ENCODE measurements at places on chromosomes 5 and 9. TPM values are rescaled to one million over a fixed set of nuclear protein-coding genes. Genes with fewer than 3 reads are reported as not detected.
A peak's percentile ranks its signal among the peaks of the same experiment; 100 is the strongest.

- peak; percentile 49 for DNase-seq
Observed at GRCh38 chr9:137176302-137177182, 4.7 kb upstream of the TMEM210 start.

DNA sequence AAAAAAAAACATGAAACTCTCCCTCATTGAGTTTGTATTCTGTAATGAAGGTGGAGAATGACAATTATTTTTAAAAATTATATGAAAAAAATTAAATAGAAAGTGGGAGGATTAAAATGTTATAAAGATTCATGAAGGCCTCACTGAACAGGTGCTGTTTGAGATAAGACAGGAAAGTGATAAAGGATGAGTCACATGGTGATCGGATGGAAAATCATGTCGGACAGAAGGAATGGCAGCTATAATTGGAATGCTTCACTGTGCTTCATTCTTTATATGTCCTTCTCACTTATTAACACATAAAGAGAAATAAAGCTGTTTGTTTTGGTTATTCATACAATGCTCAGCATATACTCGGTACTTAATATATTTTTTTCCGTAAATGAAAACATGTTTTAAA, 464.5 kb upstream of the RGMB start:
- DNase-seq = no peak

The ASB6 gene
- 8.2 TPM for total RNA-seq

The MARVELD2 gene
- 15.4 TPM for total RNA-seq

DNA sequence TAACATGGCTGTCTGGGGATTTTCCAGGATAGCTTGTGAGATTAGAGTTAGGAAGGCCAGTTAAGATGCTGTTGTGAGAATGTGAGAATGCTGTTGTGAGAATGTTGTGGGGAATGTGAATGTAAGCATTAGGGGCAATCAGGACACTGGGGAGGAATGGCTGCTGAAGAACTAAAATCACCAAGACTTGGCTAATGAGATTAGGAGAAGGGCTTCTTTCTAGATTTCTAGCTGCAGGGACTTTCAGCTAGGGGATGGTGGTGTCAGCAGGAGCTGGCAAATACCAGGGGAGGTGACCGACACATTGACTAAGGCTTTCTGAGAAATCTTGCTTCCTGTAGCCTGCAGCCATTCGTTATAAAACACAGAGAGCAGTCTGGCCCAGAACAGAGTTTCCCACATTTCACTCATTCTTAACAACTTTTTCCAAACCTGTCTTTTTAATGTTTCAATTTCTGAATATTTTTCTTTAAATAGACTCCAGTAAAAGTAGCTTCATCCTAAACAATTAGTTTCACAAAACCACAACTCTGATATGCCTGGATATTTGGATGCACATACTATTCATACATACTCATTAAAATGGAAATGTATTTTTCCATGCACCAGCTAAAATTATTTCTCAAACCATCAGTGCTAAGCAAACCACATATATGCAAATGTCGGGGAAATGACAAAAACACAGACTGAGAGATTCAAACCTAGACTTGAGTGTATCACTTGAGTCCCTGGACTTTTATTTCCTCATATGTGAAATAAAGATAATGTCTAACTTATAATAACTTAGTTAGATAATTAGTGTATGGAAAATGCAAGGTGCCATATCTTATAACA, 89.3 kb upstream of the TNC start:
- DNase-seq = no peak

DNA sequence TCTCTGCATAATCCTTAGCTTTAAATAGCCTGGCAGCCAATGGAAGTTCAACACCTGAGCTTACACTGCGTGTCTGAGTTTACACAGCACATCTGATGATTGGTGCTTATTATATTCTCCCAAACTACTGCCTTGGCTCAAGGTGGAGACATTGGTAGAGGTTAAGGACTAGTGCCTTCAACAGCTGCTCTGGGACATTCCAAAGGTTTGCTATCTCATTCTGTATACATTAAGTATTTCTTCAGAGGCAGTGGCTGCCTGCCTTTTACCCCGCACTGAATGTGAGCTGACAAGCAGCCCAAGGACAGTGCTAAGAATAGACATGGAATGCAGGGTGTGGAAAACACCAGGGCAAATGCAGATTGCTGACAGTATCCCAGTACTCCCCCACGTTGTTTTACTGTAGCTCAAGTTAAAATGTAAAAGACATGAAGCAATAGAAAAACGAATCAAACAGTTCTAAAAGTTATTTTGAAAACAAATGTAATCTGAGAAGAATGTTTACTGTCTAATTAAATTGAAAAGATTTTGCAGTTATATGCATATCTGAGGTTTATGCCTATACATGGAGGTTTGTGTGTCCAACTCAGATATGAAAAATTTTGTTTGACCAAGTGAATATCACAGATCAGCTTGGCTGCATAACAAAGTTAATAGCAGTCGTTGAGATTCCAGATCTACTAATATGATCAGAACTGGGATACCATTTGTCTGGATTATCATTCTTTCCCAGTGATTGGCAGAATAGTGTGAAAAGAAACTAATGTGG, 1.8 kb downstream of the HSPB3 start:
- DNase-seq = peak; percentile 6

DNA sequence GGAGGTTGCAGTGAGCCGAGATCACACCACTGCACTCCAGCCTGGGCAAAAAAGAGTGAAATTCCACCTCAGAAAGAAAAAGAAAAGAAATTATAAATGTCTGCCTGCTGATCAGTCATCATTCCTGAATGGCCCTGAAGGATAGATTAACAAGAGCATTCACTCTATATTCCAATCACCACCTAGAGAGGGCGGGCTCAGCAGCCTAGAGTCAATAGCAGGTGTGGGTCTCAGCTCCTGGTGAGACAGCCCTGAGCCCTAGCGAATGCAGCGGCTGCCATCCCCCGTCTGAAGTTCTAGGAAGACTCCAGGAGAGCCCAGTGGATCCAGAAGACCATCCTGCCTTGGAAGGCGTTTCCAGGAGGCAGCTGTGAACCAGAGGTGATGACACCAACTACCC, 12.0 kb downstream of the FBP1 start:
- DNase-seq = no peak

GRCh38 chr9:89601306-89601705, 3.5 kb upstream of the GADD45G start:
- no peak for DNase-seq

GRCh38 chr9:134176599-134176968, 12.2 kb upstream of the RNU6ATAC start:
- DNase-seq = no peak

The ALDH1B1 gene
- 159 TPM for total RNA-seq

The ACOT12 gene
- not detected for total RNA-seq

- DNase-seq = no peak
Observed at GRCh38 chr5:154262342-154262741, 71.8 kb downstream of the GALNT10 start.

DNA sequence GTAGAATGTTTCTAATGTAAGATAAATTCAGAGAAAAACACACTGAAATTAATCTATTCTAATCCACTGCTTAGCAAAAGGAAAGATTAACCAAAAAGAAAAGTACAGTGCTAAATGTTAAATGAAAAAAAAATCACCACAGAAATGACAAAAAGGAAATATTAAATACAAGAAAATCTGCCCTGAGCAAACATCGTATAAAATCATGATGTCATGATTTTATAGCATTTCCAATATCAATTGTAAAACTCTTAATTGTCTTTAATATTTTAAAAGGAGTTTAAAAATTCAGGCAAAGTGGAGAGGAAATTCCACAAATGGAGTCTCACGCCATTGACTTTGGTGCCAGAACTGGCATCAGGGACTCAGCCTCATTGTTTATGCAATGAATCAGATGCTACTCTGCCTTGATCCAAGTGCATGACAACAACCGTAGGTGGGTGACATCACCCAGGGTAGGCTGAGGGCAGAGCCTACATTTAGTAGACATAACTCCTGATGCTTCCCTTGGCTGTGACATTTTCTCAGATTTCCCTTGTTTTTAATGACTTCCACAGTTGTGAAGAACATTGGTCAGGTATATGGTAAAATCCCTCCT, 696.8 kb downstream of the SEMA5A start:
- no peak for DNase-seq

The WDR38 gene
- total RNA-seq = not detected

DNA sequence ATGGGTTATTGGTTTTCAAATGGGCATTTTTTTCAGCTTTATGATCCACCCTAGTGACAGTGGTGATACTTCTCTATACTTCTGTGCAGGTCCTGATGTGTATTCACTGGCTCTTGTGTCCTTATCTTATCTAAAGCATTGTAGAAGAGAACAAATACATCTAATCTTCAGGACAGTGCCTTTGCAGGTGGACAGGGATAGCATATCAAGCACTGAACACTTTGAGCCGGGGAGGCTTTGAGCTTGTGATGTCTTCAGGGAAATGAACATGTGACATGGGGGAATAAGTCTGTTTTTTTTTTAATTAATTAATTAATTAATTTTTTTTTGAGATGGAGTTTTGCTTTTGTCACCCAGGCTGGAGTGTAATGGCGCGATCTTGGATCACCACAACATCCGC, 115.5 kb upstream of the KLF4 start:
- no peak for DNase-seq

DNA sequence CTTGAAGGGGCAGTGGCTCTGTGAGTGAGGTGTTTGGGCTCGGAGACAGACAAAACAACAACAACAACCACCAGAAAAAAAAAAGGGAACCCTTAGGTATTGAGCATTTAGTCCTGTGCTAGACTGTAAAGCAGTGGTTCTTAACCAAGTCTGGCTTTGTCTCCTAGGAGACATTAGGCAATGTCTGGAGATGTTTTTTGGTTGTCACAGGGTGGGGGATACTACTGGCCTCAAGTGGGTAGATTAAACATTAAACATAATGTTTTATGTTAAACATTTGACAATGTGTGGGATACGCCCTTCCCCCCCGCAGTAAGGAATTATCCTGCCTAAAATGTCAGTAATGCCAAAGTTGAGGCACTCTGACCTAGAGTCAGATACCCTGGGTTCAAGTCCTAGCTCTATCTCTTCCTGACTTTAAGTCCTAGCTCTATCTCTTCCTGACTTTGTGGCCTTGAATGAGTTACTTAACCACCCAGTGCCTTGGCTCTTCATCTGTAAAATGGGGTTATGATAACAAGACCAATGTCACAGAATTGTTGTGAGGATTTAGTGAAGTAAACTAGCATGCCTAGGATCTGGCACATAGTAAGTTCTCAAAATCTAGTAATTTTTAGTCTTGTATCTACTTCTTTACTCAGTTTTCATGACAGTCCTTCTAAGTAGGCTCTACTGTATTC, 1.8 kb downstream of the TRIM32 start:
- DNase-seq = no peak

GRCh38 chr5:176371621-176372539, 6.6 kb downstream of the ARL10 start:
- peak; percentile 90 for DNase-seq

GRCh38 chr9:132797861-132798659, 80.0 kb downstream of the AK8 start:
- no peak for DNase-seq

GRCh38 chr9:136551401-136552116, 5.7 kb upstream of the NOTCH1 start:
- no peak for DNase-seq

Measured in HepG2 (cell line).